Breast epithelium (tissue), 4 donors: ENCODE measurements at places on chromosomes 1 and 21. TPM values are rescaled to one million over a fixed set of nuclear protein-coding genes. Genes with fewer than 3 reads are reported as not detected.
A peak's percentile ranks its signal among the peaks of the same experiment; 100 is the strongest.

S100B gene
- total RNA-seq, result 61.3 TPM

NR1I3 gene
- not detected for total RNA-seq

TMPRSS15 gene
- total RNA-seq, result not detected

- H3K4me1 ChIP-seq, result no peaks in the 10 kb centered on the region
- no peaks in the 10 kb centered on the region for H3K27me3 ChIP-seq
- peak overlapping the region; percentile 12 for H3K27ac ChIP-seq
- H3K36me3 ChIP-seq, result no peaks in the 10 kb centered on the region
- DNase-seq, result no peak
These were observed 16.8 kb downstream of the LAMC1 start for GRCh38 chr1:183039985-183040447.

DNA sequence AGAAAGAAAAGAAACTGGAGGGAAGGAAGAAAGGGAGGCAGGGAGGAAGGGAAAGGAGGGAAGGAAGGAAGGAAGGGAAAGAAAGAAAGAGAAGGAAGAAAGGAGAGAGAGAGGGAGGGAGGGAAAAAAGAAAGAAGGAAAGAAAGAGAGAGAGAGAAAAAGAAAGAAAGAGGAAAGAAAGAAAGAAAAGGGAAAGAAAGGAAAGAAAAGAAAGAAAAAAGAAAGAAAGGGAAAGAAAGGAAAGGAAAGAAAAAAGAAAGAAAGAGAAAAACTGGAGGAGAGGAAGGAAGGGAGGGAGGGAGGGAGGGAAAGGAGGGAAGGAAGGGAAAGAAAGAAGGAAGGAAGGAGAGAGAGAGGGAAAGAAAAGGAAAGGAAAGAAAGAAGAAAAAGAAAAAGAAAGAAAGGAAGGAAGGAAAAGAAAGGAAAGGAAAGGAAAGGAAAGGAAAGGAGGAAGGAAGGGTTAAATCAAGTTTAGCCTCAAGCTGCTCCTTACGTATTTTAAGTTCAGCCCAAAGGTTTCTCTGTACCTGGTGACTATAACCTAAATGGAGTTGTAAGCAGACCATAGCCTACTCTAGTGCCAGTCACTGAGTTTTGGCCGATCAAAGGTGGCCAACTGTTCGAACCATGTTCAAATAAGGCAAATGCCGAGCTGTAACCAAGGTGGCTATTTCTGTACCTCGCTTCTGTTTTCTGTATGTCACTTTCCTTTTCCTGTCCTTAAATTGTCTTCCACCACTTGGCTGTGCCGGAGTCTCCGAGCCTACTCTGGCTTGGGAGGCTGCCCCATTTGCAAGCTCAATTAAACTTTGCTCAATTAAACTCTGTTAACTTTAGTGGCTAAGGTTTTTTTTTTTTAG, 37.8 kb upstream of the TMPRSS2 start:
- no peak overlapping the region for H3K27ac ChIP-seq
- no peaks in the 10 kb centered on the region for H3K4me1 ChIP-seq
- H3K36me3 ChIP-seq, result no peaks in the 10 kb centered on the region
- H3K4me3 ChIP-seq, result no peak overlapping the region
- DNase-seq, result no peak

DNA sequence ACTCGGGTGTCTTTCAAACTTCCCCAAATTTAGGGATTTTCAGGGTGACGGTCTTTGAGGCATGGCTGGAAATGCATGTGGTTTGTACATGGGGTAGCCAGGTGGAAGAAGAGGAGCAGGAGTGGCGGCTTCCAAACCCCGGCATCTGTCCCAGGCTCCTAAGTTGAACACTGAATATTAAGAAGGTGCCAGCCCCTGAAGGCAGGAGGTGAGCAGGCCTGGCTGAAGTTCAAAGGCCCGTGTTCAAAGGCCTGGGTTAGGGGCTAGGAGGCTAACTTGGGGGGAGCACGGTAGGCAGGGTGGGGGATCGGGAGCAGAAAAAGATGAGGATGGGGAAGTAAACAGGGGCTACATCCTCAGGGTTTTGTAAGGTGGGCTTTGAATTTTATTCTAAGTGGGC, 42.8 kb downstream of the ELK4 start:
- H3K27ac ChIP-seq, result no peak overlapping the region
- no peaks in the 10 kb centered on the region for H3K27me3 ChIP-seq
- no peak overlapping the region for H3K4me3 ChIP-seq
- no peaks in the 10 kb centered on the region for H3K36me3 ChIP-seq
- no peak for DNase-seq

DNA sequence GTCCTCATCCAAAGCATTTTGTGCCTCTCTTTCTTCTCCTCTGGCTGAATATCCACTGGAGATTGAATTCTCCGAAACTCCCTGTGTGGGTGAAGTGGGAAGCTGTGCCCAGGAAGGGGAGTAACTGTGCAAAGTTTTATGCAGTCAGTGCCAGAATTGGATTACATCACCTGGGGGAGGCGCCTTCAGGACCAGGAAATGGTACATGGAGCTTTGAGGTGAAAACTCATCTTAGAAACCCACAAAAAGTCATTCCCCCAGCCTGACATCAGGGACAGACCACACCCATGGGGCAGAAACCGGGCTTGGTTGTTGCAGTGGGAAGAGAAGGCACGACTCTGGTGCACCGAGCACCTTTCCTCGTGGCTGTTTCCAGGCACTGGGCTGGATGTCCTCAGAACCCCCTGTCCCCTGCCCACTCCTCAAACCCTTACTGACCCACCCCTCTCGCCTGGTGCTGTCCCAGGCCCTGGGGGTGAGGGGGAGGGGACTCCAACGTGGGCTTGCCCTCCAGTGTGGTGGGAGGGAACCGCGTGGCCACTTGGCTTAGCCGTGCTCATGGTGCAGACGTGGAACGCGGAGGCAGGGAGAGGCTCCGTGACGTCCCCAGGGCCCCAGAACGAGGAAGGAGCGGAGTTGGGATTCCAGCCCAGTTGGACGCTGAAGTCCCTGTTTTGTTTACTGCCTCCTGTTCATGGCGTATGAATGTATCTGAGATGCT, 15.7 kb downstream of the TFF3 start:
- H3K27me3 ChIP-seq, result no peaks in the 10 kb centered on the region
- H3K4me3 ChIP-seq, result peak overlapping the region; percentile 39
- H3K36me3 ChIP-seq, result no peaks in the 10 kb centered on the region
- peak overlapping the region; percentile 90 for H3K27ac ChIP-seq
- H3K4me1 ChIP-seq, result peaks cover 4% of the 10 kb centered on the region

BNIPL gene
- 47.1 TPM for total RNA-seq

- peaks cover 4% of the 10 kb centered on the region for H3K36me3 ChIP-seq
- H3K4me3 ChIP-seq, result no peak overlapping the region
- no peak for DNase-seq
- no peaks in the 10 kb centered on the region for H3K27me3 ChIP-seq
These were observed 22.6 kb downstream of the MIGA1 start for GRCh38 chr1:77802026-77802425.

- no peaks in the 10 kb centered on the region for H3K36me3 ChIP-seq
- no peak for DNase-seq
- H3K4me1 ChIP-seq, result no peaks in the 10 kb centered on the region
- no peak overlapping the region for H3K27ac ChIP-seq
These were observed 368.3 kb upstream of the TMPRSS15 start for GRCh38 chr21:18771845-18772380.

DNA sequence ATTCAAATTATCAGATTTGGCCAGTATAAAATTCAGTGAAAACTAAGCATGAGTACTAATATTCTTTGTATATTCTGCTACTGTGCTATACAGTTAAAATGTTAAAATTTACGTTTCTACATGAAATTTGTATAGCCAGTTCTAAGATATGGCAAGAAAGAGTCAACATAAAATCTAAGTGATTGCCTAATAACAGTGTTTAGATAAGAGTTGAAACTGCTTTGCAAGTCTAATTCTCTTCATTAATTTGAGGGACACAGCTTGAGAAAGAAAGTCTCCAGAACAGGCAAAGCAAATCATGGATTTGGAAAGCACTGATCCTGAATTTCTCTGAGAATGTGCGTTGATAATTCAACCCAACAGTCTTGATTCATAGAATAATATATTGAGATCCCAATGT, 630.9 kb upstream of the USP24 start:
- no peaks in the 10 kb centered on the region for H3K4me1 ChIP-seq
- no peaks in the 10 kb centered on the region for H3K36me3 ChIP-seq
- DNase-seq, result no peak
- no peak overlapping the region for H3K4me3 ChIP-seq
- H3K27ac ChIP-seq, result no peak overlapping the region
- no peaks in the 10 kb centered on the region for H3K27me3 ChIP-seq

DNA sequence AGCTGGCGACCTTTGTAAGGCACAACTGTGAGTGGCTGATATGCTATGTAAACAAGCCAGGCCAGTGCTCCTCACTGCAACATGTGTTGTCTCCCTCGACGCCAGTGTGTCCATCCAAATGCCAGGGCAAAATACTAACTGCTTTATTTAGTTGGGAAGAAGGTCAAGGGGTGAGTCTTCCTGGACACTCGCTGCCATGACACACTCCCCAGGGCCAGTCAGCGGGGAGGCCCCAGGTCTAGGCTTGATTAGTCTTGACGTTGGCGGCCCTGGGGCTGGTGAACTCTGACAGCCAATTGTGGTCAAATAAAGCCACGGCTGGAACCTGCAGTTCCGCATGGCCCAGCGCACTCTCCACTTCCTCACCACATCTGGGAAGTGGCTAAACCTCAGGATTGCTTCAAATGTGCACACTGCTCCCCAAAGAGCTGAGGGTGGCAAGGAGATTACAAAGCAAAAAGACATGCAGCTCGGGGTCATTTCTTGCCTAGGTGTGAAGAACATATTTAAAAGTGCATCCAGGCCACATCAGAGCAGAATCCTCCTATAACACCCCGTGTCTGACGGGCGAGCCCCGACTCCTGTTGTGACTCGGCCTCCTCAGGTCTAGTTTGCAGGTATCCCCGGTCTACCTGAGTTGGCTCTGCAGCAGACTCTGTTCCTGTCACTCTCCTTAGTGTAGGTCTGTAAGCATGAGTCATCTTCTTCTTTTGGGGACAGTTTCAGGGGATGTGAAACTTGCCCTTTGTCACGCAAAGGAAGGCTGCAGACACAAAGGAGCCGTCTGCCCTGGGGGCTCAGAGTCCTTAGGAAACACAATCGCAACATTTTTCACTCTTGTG, 183.5 kb downstream of the RUNX1 start:
- no peak for DNase-seq
- no peaks in the 10 kb centered on the region for H3K4me1 ChIP-seq
- no peak overlapping the region for H3K27ac ChIP-seq
- no peaks in the 10 kb centered on the region for H3K27me3 ChIP-seq
- no peak overlapping the region for H3K4me3 ChIP-seq
- H3K36me3 ChIP-seq, result no peaks in the 10 kb centered on the region

DNA sequence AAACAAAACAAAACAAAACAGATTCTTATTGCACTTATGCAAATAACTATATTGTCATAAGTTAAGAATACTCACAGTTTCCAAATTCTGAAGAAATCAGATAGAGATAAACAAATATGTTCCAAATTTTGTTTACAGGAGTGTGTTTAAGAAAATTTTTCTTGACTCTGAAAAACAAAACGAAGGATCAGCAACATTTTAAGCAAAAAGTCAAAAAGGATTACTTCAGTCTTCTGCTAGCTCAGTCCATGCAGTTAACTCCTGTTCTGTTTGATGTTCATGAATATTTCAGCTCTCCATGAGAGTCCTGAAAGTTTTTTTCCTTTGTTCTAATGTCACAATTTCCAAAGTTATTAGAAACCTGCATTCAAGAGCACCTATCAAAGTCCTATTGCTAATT, 33.2 kb upstream of the KLF18 start:
- no peaks in the 10 kb centered on the region for H3K36me3 ChIP-seq
- no peak overlapping the region for H3K4me3 ChIP-seq
- no peaks in the 10 kb centered on the region for H3K27me3 ChIP-seq

- no peaks in the 10 kb centered on the region for H3K36me3 ChIP-seq
- H3K4me3 ChIP-seq, result no peak overlapping the region
- H3K4me1 ChIP-seq, result no peaks in the 10 kb centered on the region
These were observed 72.4 kb downstream of the SEC16B start for GRCh38 chr1:177897281-177897997.

- H3K27ac ChIP-seq, result no peak overlapping the region
- H3K27me3 ChIP-seq, result no peaks in the 10 kb centered on the region
- H3K4me3 ChIP-seq, result no peak overlapping the region
- H3K4me1 ChIP-seq, result peaks cover 6% of the 10 kb centered on the region
- no peak for DNase-seq
These were observed 8.9 kb upstream of the PDE9A start for GRCh38 chr21:42644223-42645208.

GRCh38 chr1:245687152-245687635, 532.4 kb downstream of the KIF26B start:
- H3K4me1 ChIP-seq, result no peaks in the 10 kb centered on the region
- no peaks in the 10 kb centered on the region for H3K27me3 ChIP-seq
- H3K27ac ChIP-seq, result no peak overlapping the region
- no peak overlapping the region for H3K4me3 ChIP-seq
- H3K36me3 ChIP-seq, result no peaks in the 10 kb centered on the region
- no peak for DNase-seq

- no peaks in the 10 kb centered on the region for H3K27me3 ChIP-seq
- no peak for DNase-seq
- H3K4me3 ChIP-seq, result no peak overlapping the region
- no peaks in the 10 kb centered on the region for H3K36me3 ChIP-seq
These were observed 86.9 kb upstream of the SPAG17 start for GRCh38 chr1:118271883-118272282.

UQCRHL gene
- total RNA-seq, result 1.2 TPM

DNA sequence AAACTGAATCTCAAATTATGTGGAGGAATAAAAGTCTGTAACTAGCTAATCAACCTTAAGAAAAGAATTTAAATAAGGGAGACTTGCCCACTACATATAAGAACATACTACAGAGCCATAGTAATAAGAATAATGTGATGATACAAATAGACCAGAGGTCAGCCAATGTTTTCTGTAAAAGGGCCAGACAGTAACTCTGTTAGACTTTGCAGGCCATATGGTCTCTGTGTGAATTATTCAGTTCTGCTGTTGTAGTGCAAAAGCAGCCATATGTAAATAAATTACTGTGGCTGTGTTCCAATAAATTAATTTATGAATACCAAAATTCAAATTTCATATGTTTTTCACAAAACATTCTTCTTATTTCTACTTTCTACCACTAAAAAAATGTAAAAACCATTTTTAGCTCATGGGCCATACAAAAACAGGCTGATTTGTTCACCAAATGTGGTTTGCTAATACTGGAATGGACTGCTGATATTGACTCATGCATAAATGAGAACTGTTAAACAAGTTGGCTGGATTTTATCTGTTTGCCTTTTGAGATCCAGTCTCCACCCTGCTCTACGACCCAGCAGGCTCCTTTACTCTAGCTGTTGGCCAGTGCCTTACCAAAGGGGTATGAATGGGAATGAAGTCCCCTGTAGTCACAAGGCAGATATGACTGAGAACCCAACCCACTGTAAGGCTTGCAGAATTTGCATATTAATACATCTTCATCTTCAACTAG, 98.2 kb upstream of the ZNHIT6 start:
- no peak overlapping the region for H3K27ac ChIP-seq
- DNase-seq, result no peak
- H3K27me3 ChIP-seq, result no peaks in the 10 kb centered on the region
- no peak overlapping the region for H3K4me3 ChIP-seq

- no peaks in the 10 kb centered on the region for H3K27me3 ChIP-seq
- DNase-seq, result no peak
- H3K27ac ChIP-seq, result no peak overlapping the region
- H3K4me3 ChIP-seq, result no peak overlapping the region
These were observed 17.1 kb upstream of the PRRC2C start for GRCh38 chr1:171468120-171468750.

GRCh38 chr1:200638073-200638472, 17.5 kb upstream of the KIF14 start:
- no peaks in the 10 kb centered on the region for H3K4me1 ChIP-seq
- no peaks in the 10 kb centered on the region for H3K27me3 ChIP-seq
- no peak overlapping the region for H3K27ac ChIP-seq
- no peak for DNase-seq
- no peaks in the 10 kb centered on the region for H3K36me3 ChIP-seq

PDE4DIP gene
- total RNA-seq, result 70.1 TPM
